ENCODE measurements at places on chromosomes 2 and 18.

DNA sequence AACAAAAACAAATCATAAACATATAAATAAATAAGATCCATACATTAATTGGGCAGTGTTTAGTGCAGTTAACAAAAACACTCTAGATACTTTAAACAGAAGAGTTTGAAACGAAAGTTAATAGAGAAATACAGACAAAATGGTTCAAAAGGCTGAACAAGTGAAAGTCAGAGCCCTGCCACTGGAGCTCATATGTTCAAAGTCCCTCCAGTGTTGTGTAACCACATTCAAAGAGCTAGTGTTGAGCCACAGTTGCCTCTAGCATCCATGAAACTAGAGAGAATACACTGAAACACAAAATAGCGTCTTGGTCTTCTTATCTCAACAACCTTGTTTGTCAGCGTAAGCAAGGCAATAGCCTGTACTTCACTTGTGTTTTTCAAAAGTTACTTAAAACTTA lies 1309.8 kb upstream of the NRXN1 start:
- no peak for DNase-seq

DNA sequence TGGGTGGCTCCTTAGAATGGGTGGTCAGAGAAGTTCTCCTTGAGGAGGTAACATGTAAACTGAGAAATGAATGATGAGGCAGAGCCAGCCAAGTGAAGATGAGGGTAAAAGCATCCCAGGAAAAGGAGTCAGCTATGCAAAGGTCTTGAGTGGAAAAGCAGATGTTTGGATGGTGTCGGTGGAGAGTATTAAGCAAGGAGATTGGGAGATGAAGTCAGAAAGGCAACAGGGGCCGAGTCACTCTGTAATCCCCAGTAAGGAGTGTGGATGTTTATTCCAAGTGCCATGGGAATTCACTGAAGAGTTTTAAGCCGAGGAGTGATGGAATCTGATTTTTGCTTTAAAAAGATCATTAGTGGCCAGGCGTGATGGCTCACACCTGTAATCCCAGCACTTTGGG lies 3.4 kb upstream of the STAMBP start:
- DNase-seq, result no peak

- peak; percentile 41 for DNase-seq
Observed at GRCh38 chr2:168687314-168687713, 115.1 kb upstream of the NOSTRIN start.

DNA sequence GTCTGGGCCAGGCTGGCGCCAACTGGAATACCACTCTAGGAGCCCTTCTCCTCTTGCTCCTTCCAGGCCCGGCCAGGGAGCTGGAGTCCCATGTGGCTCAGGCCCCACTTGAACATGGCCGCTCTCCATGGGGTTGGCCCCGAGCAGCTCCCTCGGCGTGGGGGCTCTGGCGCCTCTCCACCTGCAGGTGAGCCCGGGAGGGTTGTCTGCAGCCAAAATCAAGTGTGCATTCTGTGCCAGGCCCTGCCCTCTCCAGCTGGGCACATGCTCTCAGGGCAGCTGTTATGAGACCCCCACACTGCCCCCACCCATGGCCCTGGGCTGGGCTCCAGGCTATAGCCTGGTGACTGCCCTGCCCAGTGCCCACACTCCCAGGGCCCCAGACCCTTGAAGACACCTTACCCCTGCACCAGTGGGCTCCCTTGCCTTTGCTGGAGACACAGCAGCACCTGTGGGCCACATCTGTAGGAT lies 45.8 kb upstream of the HS6ST1 start:
- DNase-seq, result no peak

DNA sequence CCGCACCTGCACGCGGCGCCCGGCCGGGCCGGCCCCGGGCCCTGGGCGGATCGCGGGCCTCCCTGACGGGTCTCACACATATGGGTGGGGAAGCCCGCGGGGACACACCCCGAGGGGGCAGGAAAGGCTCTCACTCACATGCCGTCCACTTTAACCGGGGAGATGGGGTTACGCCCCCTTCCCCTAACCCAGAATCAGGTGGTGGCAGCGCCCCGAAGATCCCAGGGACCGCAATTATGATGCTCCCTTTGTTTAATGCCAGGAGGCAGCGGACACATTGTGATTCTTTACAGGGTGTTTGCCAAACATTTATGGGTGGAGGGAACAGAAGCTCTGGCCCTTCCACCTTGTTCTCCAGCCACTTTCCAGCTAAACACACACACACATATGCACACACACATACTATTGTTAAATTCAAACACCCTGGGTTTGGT lies 424 bp upstream of the ANKRD44 start:
- DNase-seq, result no peak

DNA sequence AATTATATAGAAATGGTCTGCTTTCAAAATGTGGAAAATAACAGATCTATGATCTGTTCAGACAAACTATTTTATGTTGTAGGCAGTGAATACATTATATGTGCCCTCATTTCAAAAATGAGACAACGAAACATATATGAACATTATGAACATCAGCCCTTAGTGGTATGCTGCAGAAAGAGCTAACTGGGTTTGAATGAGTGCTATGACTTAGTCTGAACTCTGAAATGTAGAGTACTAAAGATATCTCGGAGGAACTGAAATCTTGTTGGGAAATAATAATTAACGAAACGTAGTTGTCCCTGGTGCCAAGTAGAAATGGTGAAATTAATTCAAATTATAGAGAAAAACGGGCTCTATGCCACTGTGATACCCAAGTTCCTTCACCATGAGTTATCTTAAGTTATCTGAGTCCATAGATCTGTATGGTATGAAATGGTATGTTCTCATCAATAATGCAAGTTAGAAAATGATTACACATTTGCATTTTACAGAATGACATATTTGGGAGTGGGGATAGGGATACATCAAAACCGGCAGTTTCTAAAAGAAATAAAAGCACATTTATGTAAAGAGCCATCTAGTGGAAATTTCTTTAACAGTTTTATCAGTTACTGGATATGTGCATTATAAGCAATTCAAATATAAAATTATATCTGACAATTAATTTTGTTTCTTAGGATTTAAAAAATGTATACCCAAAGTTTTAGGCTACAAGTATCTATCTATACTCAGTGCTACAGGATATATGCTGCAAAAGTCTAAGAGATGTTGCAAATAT lies 26.7 kb downstream of the STARD6 start:
- DNase-seq, result peak; percentile 18

DNA sequence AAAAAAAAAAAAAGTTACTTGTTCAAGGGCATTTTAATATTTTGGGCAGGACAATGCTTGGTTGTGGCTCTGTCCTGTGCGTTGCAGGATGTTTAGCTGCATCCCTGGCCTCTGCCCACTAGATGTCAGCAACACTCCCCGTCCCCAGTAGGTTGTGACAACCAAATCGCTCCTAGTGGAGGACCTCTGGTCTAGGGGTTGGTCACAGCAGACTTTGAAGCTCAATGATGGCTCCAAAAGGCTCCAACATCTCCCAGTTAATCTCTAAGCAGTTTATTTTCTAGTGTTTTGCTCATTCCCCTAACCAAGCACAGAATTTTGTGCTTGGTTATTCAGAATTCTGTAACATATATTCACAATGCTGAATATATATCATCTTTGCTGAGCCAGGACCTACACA lies 67.0 kb downstream of the CHRNA1 start:
- DNase-seq, result peak; percentile 79

- DNase-seq, result no peak
Observed at GRCh38 chr2:40155728-40156127, 296.2 kb downstream of the SLC8A1 start.

DNA sequence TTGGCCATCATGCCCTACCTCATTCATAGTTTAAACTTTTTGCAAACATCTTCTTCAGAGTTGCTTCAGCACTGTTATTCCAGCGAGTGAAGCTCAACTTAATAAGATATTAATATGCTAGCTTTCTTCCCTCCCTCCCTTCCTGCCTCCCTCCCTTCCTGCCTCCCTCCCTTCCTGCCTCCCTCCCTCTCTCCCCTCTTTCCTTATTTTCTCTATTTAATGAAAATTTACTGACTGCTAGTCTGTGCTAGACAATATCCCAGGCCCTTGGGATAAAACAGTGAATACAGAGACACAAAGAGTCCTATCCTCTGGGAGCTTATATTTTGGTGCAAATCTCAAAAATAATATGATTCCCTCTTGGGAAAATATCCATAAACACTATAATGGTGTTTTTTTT lies 42.9 kb downstream of the DOCK10 start:
- DNase-seq, result no peak

DNA sequence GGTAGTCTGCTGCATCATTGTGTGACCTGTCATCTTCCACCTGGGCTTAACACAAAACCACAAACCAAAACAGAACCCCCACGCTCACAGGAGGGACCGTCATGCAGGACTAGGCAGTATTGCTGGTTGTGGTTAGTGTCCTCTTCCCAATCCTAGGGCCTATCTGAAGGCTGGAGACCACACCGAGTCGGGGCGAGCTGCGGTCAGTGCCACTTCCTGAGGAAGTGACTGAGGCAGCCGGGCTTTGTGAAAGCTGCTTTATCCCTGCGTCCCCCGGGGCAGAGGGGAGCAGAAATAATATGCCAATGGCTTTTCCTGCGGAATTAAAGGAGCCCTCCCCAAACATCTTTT lies 22.9 kb downstream of the ZNF532 start:
- DNase-seq, result peak; percentile 90

DNA sequence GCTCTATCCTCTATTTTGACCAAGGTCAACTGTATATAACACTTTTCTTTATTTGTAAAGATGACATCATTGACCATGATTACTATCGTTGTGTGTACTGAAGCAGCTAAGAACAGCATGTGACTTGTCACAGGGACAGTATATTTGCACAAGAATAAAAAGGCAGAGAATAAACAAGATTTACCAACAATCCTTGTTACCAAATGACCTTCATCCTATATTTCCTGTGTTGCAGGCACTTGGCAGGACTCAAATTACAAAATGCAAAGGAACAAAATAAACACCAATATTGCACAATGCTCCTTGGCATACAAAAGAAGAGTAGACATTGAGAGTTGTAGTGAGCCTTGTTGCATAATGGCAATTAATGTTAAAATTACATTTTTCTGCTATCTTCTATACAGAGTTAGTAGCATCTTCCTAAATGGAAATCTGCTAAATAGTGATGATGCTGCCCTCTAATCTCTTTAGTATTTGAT lies 61.8 kb downstream of the RFTN2 start:
- DNase-seq, result no peak

- DNase-seq, result no peak
Observed at GRCh38 chr18:65288908-65289307, 461.9 kb upstream of the CDH7 start.

DNA sequence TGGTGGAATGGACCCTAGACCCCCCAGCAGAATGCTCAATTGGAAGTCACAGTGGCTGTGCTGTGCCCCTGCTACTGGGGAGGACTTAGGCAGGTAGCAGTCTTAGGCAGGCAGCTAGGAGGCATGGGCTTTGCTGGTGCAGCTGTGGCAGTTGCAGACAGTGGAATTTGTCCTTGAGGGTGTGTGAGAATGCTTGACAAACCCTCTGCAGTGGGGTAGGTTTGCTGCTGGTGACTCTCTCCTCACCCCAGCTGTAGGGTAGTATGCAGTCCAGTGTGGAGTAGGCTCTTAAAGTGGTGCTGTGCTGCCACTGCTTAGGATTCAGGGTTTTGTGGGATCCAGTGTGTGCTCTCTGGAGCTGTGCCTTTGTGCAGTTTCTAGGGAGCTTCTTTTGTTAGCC lies 61.3 kb downstream of the NUP35 start:
- DNase-seq, result no peak

DNA sequence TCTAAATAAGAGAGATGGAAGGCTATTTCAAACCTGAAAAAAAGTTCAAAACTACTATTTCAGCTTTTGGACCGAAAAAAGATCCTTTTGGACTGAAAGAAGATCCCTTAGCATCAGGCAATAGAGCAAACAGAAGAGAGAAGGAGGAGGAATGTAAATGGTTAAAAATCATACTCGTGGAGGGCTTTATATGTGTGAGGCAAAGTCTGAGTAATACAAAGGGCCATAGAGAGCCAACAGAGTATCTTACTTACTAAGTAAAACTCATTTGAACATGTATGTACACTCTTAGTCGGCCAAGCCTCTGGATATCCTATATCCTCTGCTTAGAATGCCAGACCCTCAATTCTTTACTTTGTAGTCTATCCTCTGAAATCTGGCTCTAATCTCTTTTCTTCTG lies 55.7 kb downstream of the ITSN2 start:
- DNase-seq, result no peak

DNA sequence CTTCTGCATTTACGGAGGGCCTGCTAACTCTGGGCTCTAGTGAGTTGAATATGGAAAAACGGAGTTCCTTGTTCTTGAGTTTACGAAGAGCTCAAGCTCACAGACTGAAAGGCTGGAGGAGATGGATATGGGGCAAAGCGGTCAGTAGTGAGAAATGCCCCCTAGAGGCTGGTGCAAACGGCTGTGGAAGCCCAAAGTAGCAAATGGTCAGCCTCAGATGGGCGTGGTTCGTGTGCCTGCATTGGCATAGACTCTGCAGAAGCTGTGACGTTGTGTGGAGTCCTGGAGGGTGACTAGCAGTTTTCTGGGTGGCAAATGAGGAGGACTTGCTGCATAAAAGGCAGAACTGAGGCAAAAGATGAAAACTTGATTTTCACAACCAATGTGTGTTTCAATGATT lies 93.6 kb upstream of the TWIST2 start:
- DNase-seq, result peak; percentile 10

- DNase-seq, result peak; percentile 88
Observed at GRCh38 chr2:188786368-188786841, 187.8 kb upstream of the COL3A1 start.

GRCh38 chr2:19346983-19347618 lies 11.3 kb downstream of the OSR1 start:
- peak; percentile 63 for DNase-seq

GRCh38 chr2:34093790-34094189 lies 494.7 kb upstream of the FAM98A start:
- DNase-seq, result no peak

- DNase-seq, result no peak
Observed at GRCh38 chr2:117693154-117693553, 121.3 kb upstream of the DDX18 start.

GRCh38 chr18:11369556-11369955 lies 220.2 kb upstream of the PIEZO2 start:
- DNase-seq, result peak; percentile 77

DNA sequence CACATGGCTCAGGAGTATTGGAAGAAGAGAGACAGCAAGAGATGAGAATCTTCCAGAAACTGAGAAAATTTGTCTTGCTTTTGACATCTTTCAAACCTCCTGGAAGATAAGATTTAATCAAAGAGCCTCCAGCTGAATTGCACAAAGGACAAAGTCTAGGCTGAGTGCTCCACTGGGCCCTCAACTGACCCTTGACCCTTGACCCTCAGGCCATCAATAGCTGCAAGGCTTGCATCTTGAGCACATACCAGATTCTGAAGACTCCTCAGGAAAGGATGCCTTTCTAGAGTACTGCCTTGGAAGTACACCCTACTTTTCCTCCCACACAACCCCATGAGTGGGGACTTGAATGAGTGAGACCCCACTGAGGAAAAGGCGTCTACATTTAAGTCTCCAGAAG lies 1125.5 kb downstream of the BCL11A start:
- DNase-seq, result no peak

Measured in OCI-M1 (cell line).